ENCODE measurements at places on chromosomes 7 and 10.

DNA sequence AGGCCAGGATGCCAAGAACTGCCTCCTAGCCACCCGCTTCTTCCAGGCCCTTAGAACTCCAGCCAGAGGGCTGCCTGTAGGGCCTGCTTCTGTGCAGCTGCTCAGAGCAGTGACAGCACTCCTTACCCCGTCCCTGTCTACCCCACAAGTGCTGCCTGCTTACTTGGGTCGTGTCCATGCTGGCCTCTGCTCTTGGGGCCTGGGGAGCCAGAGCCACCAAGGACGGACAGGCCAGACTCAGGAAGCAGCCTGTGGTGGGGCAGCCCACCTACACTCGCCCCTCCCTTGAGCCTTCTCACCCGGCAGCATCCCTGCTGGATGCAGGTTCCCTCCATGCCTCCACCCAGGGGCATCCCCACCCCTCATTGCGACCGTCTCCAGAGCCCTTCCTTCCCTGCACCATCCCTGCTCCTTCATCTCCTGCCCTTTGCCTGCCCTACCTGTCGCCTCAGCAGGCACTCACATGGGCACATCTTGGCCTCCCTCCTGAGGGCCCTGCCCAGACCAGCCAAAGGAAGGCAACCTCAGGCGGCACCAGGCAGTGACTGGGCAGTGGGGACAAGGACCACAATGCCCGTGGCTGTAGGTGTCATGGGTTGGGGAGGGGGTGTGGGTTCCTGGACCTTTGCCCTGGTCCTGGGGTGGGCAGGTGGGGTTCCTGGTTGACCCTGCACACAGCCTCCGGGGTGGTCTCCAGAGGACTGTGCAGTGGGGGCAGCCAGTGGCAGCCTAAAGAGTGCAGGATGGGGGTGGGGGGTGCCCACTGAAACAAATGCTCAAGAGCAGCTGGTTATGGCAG lies 78.0 kb upstream of the TNS3 start:
- DNase-seq: no peak

- no peak for DNase-seq
These were observed 9.5 kb downstream of the OGDHL start for GRCh38 chr10:49752584-49752983.

- DNase-seq: no peak
These were observed 126.3 kb upstream of the STARD3NL start for GRCh38 chr7:38051786-38052185.

- no peak for DNase-seq
These were observed 65.6 kb upstream of the CCDC6 start for GRCh38 chr10:59971915-59972314.

DNA sequence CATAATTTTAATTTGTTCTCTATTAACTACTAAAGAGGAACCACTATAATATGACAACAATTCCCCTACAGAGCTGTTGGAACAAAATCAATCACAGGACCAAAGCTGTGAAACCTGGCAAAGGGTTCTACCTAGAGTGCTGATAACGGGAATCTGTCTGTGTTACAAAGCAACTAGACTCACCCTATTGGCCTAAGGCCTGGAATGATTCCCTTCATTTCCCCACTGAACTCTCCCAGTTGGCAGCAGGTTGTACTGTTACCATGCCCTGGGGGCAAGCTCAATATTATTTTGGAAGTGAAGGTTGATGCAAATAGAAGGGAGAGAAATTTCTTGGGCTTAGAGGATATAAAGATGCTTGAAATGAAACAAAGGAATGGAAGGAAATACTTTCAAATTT lies 81.8 kb downstream of the SEMA3A start:
- no peak for DNase-seq

GRCh38 chr10:103881416-103882284 lies 26.3 kb upstream of the SH3PXD2A start:
- no peak for DNase-seq

GRCh38 chr7:47345857-47346298 lies 236.0 kb downstream of the TNS3 start:
- DNase-seq: no peak

DNA sequence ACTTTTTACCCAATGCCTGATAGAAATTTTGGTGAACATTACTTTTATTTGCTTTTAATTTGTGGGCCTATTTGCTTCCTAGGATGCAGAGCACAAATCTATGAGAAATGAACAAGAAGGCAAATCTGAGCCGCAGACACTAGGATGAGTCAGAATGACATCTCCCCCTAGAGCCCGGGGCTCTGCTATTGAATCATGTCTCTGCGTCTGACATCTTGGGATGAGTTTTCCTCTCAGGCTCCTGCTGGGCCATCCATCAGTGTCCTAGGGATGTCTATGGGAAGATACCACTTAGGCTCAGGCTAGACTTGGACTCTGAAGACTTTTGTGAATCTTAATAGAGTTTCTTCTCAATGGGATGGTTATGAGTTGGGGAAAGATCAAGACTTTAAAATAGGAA lies 157.3 kb upstream of the MTPN start:
- no peak for DNase-seq

DNA sequence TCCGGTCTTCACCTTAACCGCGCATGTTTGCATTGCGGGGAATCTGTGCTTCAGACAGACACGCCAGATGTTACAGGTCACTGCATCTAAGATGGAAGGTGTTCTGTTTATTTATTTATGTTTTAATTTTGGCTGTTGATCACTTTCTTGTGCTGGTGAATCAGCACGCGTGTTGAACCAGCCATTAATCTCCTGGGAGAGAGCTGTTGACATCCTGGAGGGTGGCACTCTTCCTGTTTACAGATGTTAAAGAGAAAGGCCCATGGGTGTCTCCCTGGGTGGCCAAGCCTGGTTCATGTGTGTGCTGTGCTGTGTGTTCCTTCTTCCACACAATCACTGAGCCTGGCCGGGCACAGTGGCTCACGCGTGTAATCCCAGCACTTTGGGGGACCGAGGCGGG lies 355.3 kb downstream of the PAXIP1 start:
- no peak for DNase-seq

- no peak for DNase-seq
These were observed 166.3 kb downstream of the GRID1 start for GRCh38 chr10:86200269-86200668.

GRCh38 chr7:136496551-136496950 lies 371.9 kb upstream of the CHRM2 start:
- no peak for DNase-seq

DNA sequence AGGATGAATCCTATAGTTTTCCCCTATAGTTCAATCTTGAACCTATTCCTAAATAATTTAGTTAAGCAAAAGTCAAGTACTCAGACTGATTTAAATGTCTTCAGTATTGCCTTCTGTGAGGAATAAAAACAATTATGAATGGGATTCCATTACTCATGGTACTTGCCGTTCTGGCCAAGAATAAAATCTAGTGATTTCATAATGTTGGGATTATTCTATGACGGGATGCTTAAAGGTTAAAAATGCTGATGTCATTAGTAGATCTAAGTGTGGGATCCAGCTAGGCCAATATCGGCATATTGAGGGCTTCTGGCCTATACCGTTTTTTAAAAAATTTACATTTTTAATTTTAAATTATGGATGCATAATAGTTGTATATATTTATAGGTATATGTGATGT lies 5.3 kb downstream of the BPGM start:
- DNase-seq: no peak

GRCh38 chr7:2975821-2976371 lies 67.8 kb downstream of the CARD11 start:
- DNase-seq: no peak

- no peak for DNase-seq
These were observed 168.2 kb downstream of the ETV1 start for GRCh38 chr7:13821152-13821787.

- no peak for DNase-seq
These were observed at the start of gene SMARCD3 for GRCh38 chr7:151248346-151249033. Gene SMARCD3, minus strand, starts transcription at chr7:151248694. Its CDS starts 132 bp downstream, at chr7:151248562.

DNA sequence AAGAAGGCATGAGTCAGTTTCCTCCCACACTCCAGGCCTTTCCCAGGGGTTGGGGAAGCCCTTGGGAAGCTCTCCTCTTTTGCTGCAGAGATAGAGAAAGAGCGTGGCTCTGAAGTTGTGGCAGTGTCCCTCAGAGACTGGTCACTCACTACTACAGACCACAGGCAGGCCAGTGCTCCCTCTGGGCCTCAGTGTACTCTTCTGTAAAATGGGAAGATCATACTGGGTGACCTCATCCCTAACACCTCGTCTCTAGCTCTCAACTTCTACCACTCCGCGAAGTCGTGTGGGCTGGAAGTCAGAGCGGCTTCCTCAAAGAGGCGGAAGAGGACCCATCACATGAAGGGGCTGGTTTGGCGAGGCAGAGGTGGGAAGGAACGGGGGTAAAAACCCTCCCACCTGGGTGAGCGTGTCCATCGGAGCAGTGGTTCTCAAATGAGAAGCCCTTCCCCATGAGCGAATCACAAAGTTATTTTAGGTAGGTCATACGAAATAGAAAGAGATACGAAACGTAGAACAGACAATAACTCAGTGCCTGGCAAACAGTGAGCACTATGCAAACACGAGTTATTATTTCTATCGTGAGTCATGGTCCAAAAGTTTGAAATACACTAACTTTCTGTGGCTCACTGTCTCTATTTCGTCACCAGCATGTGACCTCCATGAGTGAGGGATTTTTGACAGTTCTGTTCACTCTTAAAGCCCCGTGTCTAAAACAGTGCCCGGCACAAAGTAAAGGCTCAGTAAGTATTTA lies 32.7 kb downstream of the PRKAG2 start:
- no peak for DNase-seq

GRCh38 chr10:35993591-35994515 lies 351.8 kb upstream of the FZD8 start:
- DNase-seq: no peak

DNA sequence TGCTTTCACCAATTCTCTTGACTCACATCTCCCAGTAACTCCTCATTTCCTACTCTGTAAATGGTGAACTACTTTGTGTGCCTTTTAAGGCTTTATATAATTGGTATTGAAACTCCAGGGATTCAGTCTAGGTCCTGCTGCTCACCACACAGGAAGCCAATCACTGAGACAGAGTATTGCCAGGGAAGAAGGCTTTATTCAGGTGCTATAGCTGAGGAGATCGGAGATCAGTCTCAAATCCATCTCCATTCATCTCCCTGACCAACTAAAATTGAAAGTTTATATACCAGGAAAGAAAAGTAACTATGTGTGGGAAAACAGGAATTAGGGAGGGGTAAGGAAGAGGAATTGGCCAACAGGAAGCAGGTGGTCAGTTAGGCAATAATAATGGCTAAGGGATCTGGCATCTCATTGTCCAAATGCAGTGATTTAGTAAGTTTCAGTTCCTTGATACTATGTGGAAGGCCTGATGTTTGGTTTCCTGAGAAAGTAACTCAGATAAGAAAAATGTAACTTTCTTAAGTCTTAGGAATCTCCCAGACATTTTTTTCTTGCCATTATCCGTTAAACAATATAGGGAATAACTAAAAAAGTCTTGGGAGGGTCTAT lies 10.2 kb upstream of the SDHAF3 start:
- no peak for DNase-seq

GRCh38 chr10:28295336-28295735 lies 7.5 kb downstream of the MPP7 start:
- DNase-seq: no peak

- DNase-seq: no peak
These were observed 52.9 kb downstream of the CASD1 start for GRCh38 chr7:94562525-94562924.

GRCh38 chr10:23412223-23412622 lies 26.7 kb upstream of the OTUD1 start:
- DNase-seq: no peak

GRCh38 chr10:110033701-110034235 lies 26.0 kb downstream of the ADD3 start:
- DNase-seq: no peak

DNA sequence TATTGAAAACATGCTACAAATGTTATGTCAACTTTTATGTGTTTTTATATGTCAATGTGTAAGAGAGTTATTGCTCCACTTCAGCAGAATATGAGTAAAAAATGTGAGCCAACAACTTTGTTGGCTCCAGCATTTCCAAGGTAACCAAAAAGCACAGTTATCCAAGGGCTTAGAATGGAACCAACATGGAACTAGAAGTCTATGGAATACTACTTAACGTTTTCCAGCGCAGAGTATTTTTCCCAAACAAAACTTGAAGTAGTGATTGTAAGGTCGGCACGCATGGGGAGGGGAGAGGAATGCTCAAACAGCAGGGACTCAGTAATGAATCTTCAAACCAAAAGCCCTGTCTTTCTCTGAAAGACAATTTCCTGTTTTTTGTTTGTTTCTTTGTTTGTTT lies 45.0 kb upstream of the TSPAN13 start:
- no peak for DNase-seq
